OCI-M1 (cell line): ENCODE measurements at places on chromosomes 5 and 9.

DNA sequence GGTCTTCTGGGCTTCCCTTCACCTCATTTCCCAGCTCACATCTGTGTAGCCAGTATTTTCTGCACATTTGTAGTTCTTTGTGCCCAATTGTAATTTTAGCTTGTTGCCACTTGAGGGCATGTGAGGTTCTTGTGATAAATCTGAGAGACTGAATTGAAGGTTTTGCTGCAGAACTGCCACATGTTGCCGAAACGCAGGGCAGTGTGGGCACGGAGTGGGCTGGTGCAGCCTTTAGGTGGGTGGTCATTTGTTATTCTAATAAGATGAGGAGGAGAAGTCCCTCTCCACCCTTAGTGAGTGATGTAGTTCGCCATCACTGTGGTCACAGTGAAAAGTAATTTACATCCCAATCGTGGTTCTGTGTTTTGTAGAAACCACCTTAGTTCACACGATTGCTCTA lies 21.2 kb downstream of the OTULIN start:
- peak; percentile 65 for DNase-seq

DNA sequence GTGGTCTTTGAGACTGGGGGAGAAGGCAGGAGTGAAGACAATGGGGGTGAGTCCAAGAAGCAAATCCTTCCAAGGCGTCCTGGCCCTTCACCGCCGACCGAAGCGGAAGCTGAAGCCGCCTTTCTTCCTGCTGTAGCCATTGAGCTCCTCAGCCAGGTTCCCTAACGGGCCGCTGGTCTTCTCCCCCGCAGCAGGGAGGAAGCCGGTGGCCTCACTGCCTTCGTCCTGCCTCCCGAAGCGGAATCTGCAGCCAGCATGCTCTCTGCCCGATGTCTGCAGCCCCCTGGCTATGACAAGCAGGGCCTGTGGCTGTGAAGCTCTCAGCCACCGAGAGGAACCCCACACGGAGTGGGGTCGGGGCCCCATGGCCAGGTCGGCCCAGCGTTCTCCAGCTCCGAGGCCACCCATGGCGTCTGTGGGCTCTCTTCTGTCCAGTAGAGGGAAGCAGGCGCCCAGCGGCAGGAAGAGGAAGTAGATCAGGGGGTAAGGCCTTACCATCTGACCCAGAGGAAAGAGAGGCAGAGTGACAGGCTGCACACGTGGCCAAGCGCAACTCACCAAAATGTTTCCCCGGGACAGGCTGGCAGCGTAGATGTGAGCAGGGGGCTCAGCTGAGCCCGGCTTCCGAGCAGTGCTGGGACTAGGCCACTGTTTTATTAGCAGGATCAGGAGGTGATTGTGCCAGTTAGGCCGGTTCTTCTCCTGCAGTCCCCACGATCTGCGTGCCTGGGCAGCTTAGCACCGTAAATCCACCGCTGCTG lies 3.1 kb downstream of the QRFP start:
- peak; percentile 27 for DNase-seq

DNA sequence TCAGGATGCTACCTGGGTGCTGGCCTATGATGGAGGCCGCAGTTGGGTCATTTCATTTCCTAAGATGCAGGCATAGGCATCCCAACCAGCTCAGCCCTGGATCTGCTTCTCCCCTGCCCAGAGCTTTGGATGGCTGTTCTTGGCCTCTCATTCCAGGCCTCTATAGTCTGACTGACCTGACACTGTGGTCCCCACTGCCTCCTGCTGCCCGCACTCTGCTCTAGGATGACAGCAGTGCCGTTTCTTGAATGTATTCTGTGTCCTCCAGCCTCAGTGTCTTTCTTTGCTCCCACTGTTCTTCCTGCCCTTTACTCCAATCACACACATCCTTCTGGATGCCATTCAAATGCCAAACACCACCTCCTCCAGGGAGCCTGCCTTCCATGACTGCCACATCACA lies 235.7 kb downstream of the HSPA4 start:
- peak; percentile 54 for DNase-seq

DNA sequence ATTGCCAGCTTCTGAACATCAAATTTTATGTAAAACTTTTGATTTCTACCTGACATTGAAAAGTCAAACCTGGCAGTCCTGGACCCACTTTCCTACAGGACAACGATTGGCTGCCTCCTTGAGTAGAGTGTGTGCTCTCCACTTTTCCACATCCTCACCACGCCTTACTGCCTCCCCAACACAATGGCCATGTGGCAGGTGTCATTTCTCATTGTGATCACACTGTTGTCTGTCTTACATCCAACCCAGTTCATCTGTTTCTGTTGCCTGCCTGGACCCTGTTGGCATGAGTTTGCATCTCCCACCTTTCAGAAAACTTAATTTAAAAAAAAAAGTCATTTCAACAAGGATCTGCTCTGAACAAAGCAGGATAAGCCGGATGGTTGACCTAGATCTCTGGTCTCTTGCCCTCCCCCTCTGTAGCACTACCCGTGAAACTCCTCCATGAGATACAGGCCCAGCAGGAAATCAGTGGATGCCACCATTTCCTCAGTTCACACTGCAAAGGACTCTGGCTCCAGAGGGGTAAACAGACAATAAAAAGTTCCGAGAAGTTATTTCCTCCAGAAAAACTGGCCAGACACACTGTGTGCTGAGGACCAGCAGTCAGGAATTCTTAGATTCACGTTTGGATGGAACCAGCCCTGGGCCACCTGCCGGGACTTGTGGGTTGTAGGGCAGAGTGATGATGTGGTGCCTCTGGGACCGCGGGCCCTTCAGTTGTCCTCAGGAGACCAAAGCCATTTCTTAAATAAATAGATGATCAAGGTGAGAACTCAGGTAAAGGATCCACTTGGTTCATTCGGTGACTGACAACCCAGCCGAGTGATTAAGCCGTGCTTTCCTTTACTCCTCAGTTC lies 48.6 kb downstream of the AMBP start:
- DNase-seq: no peak

DNA sequence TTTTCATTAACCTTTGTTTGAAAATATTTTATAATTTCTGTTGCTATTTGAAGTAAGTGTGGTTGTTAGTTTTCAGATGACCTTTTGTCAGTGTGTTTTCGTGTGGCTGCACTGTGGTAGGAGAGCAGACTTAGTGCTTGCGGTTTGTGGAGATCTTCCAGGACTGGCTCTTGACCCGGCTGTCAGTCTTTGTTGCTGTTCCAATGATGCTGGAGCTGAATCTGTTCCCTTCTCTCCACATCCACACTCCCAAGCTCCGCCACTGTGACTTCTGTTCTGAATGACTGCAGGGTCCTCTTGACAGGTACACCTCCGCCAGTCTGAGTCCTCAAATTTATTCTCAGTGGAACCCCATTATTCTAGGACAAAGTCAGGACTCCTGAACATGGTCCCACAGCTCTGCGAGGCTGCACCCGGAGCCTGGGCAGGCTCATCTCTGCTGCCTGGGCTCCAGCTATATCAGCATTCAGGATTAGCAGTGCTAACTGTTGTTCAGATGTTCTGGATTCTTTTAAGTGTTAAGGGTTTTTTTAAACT lies 126.0 kb downstream of the WNK2 start:
- no peak for DNase-seq

- no peak for DNase-seq
These were observed 596 bp downstream of the ENTREP1 start for GRCh38 chr9:69325409-69326212.

DNA sequence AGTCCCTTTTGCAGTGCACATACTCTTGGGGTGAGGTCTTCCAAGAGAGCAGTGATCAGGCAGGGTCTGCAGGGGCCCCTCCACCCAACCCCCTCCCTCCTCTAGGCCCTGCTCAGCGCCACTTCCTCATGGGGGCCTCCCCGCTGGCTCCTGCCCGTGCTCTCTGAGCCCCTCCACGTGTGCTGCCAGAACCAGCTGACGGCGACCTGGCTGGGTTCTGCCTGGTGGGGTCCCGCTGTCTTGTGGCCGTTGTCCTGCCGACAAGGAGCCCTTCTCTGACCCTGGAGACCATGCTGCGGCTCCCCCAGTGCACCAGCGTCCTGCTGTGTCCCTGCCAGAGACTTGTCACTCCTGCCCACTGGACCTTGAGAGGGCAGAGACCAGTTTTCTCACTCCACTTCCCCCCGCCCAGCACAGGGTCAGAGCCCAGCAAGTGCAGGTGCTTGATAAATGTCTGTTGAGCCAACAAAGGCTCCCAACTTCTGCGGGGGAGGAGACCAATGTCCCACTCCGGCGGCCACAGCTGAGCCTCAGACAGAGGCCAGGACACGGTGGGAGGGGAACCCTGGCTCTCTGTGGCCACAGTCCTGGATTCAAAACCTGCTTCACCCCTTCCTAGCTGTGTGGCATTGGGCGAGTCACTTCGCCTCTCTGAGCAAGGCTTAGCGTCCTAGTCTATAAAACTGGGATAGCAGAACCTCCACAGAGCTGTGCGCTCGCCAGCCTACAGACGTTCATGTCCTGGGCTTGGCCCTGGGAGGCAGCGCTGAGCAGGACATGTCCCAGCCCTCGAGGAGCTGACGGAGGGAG lies 24.8 kb downstream of the SARDH start:
- no peak for DNase-seq

DNA sequence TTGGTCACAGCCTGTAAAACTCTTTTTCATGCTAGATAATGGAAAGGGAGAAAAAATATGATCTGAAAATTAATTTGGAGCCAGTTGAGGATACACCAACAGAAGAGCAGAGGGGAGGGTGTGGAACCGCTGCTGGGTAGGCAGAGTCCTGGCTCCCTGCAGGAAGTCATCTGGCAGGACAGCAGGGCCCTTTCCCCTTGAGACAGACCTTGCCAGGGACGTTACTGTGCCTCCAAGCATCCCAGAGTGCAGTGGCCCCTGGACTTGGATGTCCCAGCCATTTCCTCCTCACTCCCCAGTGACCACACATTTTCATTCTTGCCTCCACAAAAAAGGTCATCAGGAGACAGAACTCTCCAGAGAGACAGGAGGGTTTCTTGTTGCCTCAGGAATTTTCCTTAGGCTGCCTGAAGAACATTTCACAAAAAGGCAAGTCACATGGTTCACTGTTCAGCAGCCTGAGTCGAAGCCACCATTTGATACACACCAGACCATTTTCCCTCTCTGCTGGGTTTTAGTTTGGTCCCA lies 5.9 kb downstream of the TRPM3 start:
- DNase-seq: no peak

GRCh38 chr9:138051586-138052321 lies 174.2 kb downstream of the CACNA1B start:
- no peak for DNase-seq

GRCh38 chr5:93576994-93577853 lies 3.8 kb downstream of the NR2F1-AS1 start:
- DNase-seq: peak; percentile 86

- DNase-seq: peak; percentile 60
These were observed 5.4 kb upstream of the LCN15 start for GRCh38 chr9:136769710-136770191.
